Astrocyte of the hippocampus (primary cell): ENCODE measurements at places on chromosomes 5 and 9.
A peak's percentile ranks its signal among the peaks of the same experiment; 100 is the strongest.

DNA sequence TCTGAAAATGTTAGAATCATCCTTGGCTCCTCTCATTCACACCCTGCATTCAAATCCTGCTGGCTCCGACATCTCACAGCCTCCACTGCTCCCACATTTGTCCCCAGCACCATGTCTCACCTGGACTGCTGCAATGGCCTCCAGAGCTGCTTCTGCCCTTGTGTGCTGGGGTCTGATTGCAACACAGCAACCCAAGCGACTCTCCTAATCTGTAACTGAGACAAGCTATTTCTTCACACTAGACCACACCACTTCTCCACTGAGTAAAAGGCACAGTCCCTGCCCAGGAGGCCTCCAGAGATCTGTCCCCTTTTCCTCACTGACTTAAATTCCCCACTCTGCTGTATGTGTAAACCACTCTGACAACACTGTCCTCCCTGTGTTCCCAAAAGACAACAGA lies 151.1 kb upstream of the TAS2R1 start:
- no peak for DNase-seq

DNA sequence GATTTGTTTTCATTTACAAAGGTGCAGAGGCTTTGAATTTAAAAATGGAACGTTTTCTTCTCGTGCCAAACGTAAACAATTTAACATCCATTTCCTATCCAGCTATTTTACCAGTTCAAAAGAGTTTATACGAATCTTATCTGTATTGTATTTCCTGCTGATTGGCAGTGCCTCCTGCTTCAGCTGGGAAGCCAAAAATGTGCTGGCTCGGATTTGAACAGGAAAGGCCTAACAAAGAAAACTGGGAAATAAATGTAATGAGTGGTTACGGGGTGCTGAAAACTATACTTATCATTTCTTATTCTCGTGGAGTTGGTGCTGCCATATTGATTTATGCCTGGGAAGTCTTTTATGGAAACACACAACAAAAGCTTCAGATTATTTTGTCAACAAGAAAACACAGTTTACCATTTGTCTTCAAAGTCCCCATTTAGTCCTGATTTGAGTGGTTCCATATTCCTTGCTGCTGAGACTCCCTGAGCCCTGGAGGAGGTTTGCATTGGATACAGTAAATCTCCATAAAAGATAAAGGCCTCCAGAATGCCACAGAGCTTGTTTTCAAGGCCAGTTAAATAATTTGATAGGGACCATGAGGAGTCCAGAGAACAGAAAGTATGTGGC lies 507.4 kb downstream of the RASEF start:
- peak; percentile 49 for DNase-seq

- DNase-seq = no peak
Observed at GRCh38 chr5:171531638-171532037, 112.2 kb downstream of the FGF18 start.

GRCh38 chr9:87883990-87884389 lies 1.3 kb downstream of the SPATA31E1 start:
- no peak for DNase-seq

DNA sequence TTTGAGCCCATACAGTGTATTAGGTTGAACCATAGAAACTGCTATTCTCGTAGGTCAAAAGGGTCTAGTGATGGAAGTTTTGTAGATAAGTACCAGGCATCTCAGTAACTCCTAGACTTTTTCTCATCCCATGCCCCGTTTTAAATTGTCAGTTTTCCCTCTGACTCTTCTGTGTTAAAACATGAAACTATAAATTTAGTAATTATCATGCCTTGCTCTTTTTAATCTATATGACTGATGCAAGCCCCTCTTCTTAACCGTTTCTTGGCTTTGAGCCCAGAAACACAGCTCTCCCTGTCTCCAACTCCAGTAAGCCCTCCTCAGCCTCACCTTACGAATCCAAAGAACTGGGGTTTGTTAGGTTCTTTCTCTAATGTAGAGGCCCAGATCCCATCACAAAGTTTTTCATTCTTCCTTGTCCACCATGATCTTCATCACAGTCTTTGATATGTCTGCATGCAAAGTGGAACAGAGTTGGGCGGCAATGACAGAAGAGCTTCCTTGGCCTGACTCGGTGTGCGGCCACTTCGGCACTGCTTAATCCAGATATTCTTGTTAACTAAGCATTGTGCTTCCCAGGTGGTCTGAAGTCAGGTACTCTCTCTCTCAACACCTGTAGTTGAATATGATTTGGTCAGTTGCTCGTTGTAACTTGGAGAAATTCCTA lies 21.1 kb downstream of the RGMB start:
- no peak for DNase-seq
